ENCODE measurements at places on chromosomes 7 and 10.

DNA sequence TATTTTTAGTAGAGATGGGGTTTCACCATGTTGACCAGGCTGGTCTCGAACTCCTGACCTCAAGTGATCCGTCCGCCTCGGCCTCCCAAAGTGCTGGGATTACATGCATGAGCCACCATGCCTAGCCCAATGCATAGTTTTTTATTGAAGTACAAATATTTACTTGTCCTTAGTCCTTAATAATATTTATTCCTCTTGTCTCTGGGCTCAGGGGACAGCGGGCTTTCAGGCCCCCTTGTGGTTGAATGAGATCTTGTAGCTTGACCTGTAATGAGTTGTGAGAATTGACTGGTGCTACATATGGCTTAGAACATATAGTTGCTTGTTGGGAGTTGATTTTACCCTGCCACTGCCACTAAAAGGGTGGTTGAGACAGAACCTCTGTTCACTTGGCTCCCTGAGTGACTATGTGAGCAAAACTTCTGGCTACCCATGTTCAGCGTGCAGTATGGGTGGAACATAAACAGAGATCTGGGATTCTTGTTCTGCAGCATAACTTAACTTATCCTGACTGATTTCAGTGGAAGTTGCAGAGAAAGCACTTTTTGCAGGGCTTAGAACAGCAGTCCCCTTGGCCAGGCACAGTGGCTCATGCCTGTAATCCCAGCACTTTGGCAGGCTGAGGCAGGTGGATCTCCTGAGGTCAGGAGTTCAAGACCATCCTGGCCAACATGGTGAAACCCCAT, 14.9 kb downstream of the CCL26 start:
- DNase-seq = no peak

- DNase-seq = no peak
Measured at GRCh38 chr7:115478426-115478825, 552.1 kb downstream of the TFEC start.

- no peak for DNase-seq
Measured at GRCh38 chr7:89648509-89648908, 505.8 kb upstream of the STEAP1 start.

DNA sequence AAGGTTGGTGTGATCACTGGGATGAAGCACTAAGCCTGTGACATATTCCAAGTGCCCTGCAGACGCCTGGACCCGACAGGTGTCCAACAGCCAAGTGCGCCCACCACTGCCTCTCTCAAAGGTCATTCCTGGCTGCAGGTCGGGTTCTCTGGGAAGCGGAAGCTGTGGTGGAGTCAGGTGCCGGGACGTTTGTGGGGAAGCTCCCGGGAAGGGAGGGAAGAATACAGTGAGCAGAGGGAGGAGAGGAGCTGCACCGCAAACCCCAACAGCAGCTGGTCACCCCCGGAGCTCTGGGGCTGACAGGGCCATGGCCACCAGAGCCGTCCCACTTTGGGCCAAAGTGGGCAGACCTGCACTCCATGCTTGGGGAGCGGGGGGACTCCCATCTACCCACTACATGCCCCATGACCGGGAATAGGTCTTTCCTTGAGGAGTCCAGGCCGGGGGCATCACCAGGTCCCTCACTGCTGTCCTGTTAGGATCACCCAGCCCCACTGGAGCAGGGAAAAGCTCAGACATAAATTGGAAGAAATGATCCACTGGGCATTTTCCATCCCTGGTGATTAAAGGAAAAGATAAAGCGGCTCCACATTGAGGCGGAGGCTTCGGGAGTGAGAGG, 84.5 kb upstream of the PPP2R2D start:
- DNase-seq = no peak

- no peak for DNase-seq
Measured at GRCh38 chr7:74226633-74227032, 16.8 kb downstream of the LAT2 start.

- DNase-seq = no peak
Measured at GRCh38 chr10:102744374-102745051, 765 bp downstream of the WBP1L start.

DNA sequence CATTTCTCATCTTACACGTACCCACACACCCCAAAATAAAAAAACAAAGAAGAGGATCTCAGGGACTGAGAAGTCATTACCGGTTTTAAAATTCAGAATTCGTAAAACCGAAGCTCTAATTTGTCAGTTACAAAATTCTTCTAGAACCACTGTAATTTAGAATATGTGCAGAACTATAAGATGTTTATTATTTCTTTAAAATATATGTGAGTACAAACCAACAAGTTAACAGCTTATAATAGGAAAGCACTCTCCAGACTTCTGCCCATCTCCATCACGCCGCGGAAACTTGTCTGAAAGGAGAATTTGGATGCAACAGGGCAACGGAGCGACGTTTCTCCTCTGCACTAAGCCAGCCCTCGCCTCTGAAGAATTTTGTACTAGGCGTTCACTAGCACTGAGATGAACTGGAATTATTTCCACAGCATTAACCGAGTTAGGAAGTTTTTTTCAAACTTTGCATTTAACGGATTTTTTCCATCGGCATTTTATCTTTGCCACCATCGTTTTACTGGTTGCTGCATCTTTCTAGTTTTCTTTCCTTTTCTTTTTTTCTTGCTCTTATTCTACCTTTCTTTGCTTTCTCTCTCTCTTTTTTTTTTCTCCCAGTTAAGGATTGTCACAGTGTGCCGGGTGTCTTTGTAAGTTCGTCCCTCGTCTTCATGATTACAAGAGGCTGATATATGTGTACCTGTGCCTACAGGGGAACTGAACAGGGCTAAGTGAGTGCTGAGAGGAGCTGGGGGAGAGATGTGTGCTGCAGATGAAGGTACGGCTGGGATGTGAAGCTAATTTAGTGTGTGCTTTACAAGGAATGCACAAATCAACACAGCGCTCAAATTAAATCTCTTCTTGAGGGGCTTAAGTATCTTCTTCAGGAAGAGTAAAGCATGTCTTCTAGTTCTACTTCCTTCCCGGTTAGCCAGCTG, 295.9 kb upstream of the NFE2L3 start:
- no peak for DNase-seq

- no peak for DNase-seq
Measured at GRCh38 chr7:34108165-34108564, 202.8 kb downstream of the BMPER start.

DNA sequence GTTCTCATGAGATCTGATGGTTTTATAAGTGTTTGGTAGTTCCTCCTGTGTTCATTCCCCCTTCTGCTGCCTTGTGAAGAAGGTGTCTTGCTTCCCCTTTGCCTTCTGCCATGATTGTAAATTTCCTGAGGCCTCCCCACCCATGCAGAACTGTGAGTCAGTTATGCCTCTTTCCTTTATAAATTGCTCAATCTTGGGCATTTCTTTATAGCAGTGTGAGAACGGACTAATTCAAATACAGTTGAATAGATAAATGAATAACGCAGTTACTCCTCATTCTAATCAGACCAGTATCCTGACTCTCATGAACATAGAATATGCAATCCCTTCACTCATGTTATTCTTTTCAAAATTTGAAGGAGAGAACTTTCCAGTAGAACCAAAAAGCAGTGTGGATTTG, 375.0 kb upstream of the FZD8 start:
- no peak for DNase-seq

GRCh38 chr7:79528421-79528820, 75.0 kb upstream of the MAGI2 start:
- no peak for DNase-seq

DNA sequence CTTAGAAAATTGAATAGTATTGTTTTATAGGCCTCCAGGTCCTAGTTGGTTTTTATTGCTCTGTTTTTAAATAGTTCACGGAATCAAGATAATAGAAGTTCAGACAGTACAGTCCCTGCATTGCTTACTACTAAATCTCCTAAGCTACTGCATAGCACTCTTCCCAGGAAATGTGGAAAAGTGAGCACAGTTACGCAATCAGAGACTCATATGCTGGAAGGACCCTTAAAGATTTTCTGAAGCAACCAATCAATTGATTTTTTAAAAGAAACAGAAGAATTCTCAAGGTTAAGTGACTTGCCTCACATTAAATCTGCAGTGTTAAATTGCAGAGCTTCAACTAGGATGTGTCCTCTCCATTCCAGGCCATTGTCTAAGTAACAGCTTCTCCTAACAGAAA, 23.1 kb upstream of the DIP2C start:
- no peak for DNase-seq

- DNase-seq = peak; percentile 3
Measured at GRCh38 chr7:2033586-2034135, 199.1 kb downstream of the MAD1L1 start.

DNA sequence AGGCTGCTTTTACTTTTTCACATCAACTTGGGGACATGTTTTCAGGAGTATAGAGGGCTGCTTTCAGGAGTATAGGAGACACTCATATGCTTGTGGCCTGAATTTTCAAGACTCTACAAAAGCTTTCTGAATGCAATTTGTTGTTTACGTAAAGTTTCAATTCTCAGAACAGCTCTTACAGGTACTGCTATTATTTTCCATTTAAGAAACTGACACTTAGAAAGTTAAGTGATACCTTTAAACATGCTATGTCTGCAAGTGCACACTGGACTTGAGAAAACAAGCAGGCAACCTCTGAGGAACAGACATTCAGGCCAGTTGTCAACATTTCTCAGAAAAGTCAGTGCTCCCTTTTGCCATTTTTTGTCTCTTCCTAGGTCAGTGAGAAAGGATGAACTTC, 70.0 kb upstream of the PHYHIPL start:
- no peak for DNase-seq

GRCh38 chr10:125291836-125292235, 131.5 kb upstream of the CTBP2 start:
- no peak for DNase-seq

DNA sequence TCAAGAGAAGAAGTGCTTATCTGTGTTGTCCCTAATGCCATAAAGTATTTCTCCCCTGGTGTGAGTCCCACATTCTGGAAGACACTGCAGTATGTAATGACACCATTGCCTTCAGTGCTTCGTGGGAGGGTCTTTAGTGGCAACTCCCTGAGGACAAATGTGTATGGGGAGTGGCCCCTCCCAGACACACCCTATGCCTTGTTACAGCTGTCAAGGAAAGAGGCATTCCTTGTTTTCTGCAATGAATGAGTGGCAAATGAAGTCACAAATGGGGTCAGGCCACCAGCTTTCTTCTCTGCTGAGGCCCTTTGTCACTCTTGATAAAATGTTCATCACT, 183.2 kb downstream of the FGFR2 start:
- DNase-seq = no peak

GRCh38 chr7:50920031-50920635, 137.4 kb upstream of the GRB10 start:
- DNase-seq = no peak

GRCh38 chr10:64011912-64012714, 490.9 kb downstream of the REEP3 start:
- no peak for DNase-seq

- no peak for DNase-seq
Measured at GRCh38 chr7:149794661-149795060, 21.3 kb upstream of the ZNF467 start.

GRCh38 chr7:66150471-66150870, 35.8 kb downstream of the CRCP start:
- peak; percentile 61 for DNase-seq

- DNase-seq = no peak
Measured at GRCh38 chr7:20085086-20085485, 132.1 kb downstream of the MACC1 start.

DNA sequence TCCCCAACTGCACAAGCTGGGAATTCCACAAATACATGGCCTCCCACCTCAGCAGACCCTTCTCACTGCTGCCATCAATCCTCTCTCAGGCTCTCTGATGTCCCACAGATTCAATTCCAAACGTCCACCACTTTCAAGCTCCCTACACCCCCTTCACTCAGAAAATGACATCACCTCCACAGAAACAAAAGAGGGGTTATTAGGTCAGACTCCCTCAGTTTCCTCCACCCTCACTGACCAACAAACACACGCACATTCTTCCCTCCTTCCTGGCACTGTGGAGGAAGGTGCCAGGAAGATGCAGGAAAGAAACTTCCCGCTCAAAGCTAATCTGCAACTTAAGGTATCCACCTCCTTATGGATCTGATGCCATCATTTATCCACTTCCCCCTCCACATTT, 18.3 kb downstream of the ZNF438 start:
- no peak for DNase-seq

DNA sequence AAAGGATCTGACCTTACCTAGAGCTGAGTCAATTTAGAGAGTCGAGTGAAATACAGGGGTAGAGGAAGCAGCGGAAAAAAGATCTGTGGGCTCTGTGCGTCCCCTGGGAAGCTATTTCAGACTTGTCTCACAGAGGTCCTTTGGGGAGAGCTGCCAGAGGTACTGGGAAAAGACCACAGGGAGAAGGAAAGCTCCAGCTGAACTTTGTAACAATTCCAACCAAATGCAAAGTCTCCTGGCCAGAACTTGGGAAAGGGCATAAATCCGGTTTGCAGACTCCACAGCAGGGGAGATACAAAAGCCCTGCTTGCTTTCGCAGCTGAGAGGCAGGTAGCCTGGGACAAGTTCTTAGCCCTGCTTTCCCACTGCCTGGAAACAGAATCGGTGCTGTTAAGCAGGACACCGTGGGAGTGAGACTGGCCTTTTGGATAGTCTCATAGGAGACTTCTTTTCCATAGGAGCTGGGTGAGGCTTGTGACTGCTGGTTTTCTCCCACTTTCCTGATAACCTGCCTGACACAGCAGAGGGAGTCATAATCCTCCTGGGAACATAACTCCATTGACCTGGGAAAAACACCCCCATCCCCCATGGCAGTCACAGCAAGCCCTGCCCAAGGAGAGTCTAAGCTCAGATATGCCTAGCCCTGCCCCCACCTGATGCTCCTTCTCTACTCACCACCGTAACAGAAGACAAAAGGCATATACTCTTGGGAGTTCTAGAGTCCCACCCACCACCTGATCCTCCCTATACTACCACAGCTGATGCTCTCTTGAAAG, 926.2 kb downstream of the KCNMA1 start:
- DNase-seq = no peak

DNA sequence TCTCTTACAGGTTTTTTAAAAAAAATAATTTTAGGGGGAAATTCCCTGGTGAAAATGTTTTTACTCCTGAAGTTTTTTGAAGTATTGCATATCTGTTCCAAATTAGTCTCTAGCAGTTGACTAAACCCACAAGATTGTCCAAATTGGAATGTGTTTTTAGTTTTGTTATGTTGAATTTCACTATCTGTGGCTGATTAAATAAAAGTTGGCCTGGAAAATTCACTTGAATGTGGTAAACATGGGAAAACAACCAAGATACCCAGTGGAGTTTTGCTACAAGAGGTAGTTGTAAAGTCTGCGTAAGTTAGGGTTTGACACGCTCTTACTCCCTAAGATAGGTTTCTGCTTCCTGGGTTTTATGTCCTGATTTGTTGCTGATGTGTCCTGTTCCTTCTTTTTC, 3.3 kb downstream of the TSGA13 start:
- DNase-seq = no peak

GRCh38 chr7:80794631-80795573, 123.9 kb downstream of the SEMA3C start:
- DNase-seq = no peak

GRCh38 chr7:137025469-137026175, 157.2 kb downstream of the CHRM2 start:
- no peak for DNase-seq

DNA sequence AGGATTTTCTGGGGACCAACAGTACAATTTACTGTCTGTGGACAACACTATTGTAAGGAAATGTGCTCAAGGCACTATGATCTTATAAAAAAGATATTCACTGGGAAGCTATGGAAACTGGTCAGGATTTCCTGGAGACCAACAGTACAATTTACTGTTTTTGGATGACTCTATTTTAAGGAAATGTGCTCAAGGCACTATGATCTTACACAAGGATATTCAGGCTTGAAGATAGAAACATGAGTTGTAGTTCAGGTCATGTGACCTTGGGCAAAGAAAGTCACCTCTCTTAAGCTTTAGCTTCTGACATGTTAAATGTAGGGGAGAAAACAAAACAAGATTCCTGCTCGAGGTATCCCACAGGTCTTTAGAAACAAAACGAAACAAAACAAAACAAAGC, 1.7 kb upstream of the ITPRID1 start:
- no peak for DNase-seq
